ENCODE measurements at places on chromosomes 13 and 19.
A peak's percentile ranks its signal among the peaks of the same experiment; 100 is the strongest.

DNA sequence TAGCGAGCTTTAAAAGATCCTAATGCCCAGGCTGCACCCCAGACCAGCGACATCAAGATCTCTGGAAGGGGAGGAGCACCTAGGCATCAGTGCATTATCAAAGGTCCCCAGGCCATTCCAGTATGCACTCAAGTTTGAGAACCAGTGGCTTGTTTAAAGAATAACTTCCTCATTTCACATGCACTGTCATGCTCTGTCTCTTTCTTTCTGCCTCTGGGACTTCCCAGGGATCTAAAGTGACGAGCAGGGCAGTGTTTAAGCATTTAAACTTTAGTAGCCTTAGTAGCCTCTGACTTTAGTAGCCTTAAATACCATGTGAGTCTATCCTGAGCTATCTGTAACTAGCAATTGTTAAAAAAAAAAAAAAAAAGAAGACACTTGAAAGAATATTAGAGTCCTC is 8.9 kb upstream of the FARP1 start:
- no peak for DNase-seq

- no peak for DNase-seq
Measured at GRCh38 chr19:50717026-50717723, 2.4 kb downstream of the SHANK1 start.

- DNase-seq = no peak
Measured at GRCh38 chr19:2733930-2734588, 5.8 kb downstream of the SLC39A3 start.

DNA sequence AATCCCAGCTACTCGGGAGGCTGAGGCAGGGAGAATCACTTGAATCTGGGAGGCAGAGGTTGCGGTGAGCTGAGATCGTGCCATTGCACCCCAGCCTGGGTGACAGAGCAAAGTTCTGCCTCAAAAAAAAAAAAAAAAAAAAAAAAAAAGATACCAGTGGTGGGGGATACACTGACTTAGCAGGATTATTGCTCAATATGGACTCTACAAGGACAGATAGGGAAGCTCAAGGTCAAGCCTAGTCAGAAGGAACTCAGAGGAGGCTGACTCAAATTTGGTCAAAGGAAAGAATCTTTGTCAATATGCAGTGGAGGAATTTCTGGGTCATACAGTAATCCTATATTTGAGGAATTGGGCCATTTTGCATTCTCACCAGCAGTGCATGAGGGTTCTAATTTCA is 6.7 kb upstream of the DIAPH3 start:
- no peak for DNase-seq

DNA sequence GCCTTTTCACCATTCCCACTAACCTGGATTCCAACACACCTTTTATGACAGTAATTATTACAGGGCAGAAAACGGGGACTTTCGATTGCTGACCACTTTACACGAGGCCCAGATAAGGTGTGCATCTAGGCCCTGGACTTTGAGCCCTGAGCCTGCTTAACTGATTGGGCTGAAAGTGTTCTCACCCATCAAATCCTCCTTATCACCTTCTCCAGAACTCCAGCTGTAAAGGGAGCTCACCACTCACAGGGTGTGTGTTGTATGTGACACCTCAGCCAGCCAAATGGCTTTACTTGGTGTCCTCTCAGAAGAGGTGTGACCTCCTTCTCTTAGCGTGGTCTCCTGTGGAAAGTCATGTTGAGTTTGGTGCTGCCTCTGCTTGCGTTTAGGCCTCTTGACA is 36.5 kb downstream of the SIPA1L3 start:
- no peak for DNase-seq

DNA sequence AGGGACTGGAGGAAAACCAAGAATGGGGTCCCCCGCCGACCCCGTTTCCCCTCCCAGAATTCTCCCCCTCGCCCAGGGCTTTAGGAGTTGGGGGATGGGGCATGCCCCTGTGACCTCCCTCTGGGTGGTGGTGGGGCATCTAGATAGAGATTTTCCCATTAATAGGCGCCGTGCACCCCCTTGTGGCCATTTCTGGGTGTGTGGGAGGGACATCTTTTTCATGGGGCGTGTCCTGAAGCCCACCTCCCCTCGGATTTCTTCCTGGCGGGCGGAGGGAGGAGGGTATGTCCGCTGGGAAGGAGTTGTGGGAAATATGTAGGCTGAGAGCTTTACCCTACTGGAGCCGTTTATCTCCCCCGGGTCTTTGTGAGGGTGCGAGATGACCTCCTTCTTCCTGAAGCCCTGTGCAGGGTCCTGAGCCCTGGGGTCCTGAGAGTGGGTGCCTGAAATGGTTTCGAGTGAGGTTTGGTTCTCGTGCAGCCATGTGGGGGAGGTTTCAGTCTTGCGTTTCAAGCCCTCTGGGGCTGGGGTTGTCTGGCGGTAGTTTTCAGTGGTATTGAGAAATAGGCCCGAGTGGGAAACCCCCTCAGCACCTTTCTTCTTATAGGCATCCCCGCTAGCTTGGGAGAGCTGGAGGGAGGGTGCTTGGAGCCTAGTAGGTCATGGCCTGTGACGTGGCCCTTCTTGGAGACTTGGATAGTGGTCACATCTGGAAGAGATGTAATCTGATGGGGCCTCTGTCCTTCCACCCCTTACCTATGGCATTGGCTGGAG is 1.0 kb downstream of the PRMT1 start:
- peak; percentile 52 for DNase-seq

- no peak for DNase-seq
Measured at GRCh38 chr13:107118506-107118905, 550.6 kb upstream of the ARGLU1 start.

DNA sequence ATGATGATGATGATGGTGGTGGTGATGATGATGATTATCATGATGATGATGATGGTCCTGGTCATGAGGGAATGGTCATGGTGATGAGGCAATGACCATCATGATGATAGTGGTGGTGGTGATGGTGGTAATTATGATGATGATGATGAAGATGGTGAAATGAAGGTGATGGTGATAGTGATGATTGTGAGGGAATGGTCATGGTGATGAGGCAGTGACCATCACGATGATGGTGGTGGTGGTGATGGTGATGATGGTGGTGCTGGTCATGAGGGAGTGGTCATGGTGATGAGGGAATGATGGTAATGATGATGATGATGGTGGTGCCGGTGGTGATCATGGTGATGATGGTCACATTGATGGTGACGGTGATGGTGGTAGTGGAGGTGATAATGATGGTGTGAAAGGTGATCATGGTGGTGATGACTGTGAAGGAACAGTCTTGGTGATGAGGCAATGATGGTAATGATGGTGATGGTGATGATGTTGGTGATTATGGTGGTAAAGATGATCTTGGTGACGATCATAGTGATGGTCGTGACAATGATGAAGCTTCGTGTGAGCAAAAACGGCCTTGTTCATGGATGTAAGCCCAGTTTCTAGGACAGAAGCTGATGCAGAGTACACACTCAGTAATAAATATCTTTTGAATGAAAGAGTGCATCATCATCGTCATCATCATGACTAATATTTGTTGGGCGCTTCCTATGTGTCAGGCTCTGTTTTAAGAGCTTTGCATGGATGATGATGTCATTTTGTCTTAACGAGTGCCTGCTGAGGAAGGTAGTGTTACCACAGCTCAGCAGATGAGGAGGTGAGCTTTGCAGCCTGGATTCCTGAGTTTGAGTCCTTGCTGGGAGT is 17.3 kb downstream of the SBK2 start:
- no peak for DNase-seq

- DNase-seq = no peak
Measured at GRCh38 chr13:22271903-22272302, 601.0 kb downstream of the FGF9 start.

- DNase-seq = no peak
Measured at GRCh38 chr19:55620410-55621204, 3.8 kb downstream of the ZNF784 start.

DNA sequence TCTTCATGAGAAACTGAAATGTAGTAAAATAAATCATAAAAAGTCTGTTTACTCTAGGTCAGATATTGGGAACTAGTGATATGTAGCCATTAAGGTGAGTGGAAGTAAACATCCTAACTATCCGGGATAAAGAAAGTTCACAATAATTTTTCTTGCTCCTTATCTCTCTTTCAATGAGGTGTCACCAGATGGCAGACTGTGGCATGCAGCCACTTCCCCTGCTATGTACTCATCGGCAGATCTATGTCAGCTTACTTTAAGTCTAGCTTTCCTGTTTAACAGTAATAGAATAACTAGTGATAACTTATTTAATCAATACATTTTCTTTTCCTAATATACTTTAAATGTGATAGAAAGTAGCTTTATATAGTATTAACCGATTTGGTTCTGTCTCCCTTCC is 181.9 kb downstream of the NDFIP2 start:
- no peak for DNase-seq

DNA sequence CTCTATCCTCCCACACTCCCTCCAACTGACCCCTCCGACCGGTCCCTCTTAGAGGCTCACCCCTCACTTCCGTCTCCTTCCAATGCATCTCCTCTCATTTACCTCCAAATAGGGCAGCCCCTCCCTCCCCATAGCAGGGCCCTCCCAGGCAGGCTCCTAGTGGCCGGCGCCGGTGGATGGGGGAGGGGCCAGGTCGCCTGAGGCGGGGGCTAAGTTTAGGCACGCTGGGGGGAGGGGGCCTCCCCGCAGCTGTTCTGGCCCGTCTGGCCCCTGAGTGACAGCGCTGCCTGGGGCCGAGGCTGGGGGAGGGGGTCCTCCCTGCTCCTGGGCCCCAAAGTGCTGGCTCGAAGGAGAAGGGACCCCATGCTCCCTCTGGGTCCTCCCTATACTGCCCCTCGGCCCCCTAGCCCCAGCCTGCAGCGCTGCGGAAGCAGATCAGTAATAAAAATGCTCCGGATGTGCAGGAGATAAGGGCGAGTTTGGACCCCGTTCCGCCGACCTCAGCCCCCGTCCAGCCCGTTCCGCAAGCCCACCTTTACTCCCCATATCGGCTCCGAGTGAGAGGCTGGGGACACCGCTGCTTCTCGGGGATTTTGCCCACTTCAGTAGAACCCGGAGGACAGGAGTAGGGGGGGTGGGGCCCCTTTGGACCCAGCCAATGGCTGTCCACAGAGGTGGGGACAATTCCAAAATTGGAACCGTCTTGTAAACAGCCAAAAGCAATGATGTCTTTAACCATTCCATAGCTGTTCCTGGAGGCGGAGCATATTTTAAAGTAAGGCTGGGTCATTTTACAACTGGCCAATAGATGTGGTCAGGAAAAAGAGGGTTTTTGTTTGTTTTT is 4.0 kb downstream of the RTN2 start:
- peak; percentile 84 for DNase-seq

DNA sequence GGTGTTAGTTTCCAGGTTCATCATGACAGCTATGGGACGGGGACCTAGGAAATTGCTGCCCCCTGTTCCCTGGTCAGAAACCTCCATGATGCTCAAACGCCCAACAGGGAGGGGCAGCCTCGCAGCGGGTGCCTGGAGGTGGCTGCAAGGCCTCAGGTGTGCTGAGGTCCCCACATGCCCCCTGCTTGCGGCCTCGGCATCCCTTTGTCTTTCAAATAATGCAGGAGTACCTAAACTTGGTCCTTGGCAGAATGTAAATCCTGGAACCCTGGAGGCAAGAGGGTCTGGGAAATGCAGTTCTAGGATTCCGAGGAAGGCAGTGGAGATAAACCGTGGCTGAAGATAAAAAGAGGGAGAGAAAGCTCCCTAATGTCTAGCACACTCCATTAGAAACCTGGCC is 52.4 kb downstream of the SKA3 start:
- peak; percentile 54 for DNase-seq

DNA sequence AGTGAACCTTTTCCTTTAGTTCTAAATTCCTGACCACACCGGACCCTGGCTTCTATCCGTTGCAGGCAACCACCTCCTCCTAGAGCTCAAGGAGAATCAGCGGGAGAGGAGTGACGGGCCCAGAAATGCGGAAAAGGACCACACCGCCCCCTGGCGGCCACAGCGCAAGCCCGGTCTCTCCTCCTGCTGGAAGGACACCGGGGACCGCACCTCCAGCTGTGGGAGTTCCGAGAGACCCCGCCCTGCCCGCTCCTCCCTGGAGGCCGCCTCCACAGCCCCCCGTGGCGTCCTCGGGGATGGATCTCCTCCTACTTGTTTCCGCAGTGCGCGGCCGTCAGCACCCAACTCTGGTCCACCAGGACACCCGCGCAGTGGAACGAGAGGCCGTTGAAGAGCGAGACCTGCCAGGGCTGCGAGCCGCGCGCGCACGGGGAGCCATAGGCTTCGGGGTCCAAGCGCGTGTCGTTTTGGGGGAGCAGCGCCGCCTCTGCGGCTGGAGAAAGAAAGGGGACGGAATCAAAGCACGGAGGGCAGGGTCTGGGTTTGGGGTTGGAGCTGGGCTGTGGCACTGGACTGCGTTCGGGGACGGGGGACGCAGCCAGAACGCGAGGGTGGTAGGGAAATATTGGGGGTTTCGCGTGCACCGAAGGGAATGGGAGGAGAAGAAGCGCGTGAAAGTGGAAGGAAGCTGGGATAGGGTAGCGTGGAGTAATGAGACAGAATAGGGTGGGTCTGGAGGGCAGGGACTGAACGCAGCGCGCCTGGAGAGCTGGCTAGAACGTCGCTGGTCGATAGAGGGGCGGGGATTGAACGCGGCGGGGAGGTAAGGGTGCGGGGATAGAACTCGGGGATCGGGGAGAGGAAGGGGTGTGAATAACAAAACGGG is 2.5 kb downstream of the KLK10 start:
- DNase-seq = peak; percentile 94

DNA sequence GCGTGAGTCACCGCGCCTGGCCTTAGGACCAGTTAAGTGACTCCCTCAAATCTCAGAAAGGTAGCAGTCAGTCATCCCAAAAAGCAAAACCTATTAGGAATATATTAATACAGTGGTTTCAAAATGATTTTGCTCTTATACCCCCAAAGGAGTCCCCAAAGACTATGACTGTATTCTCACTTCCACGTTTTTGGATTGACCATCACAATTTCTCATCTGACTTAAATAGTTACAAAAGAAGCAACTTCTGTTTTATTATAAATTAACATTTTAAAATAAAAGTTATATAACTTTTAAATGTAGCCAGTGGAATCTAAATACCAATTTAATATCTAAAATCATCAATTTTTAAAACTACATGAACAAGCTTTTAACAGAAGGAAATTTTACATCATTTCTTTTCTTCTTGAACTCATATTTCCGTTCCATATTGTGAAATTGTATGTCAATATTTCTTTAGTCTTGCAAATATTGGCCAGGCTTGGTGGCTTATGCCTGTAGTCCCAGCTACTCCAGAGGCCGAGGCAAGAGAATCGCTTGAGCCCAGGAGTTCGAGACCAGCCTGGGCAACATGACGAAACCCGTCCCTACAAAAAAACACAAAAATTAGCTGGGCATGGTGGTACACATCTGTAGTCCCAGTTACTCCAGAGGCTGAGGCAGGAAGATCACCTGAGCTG is 1.5 kb upstream of the SPART start:
- no peak for DNase-seq

GRCh38 chr19:50290011-50290410 is 39.2 kb downstream of the KCNC3 start:
- DNase-seq = no peak

GRCh38 chr19:29001597-29002245 is 211.2 kb downstream of the UQCRFS1 start:
- DNase-seq = no peak

DNA sequence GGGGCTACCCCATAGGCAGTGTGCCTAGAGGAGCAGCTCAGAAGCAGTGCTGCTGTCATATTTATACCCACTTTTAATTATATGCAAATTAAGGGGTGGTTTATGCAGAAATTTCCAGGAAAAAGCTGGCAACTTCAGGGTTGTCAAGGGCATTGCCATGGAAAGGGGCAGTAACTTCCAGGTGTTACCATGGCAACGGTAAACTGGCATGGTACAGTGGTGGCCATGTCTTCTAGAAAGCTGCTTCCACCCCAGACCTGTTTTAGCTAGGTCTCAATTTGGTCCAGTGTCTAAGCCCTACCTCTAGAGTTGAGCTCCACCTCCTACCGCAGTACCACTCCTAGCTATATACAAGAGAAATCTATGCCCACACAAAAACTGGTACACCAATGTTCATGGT is 11.3 kb downstream of the PNMA8A start:
- no peak for DNase-seq
